NCI-H1092 treated with DMSO at 0.1 percent for 48 hours (cell line): ENCODE measurements at places on chromosomes 5 and 9.

- peak; percentile 56 for DNase-seq
These were observed 178.8 kb downstream of the SPOCK1 start for GRCh38 chr5:137320056-137321045.

DNA sequence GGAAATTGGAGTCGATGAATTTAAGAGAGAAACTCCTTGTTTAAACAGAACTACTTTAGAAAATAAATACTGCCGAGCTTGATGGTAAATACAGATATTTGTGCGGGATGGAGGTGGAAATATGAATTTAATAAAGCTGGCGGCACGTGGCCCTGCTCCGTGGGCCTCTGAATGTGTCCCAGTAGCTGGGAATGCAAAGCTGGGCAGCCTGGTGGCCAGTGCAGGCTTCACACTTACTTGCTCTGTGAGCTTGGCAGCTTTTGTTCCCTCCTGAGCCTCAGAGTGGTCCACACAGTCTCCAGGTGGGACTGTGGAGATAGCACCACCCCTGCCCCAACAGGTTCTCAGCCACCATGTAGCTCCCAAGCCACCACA lies 45.9 kb downstream of the BARX1 start:
- no peak for DNase-seq

DNA sequence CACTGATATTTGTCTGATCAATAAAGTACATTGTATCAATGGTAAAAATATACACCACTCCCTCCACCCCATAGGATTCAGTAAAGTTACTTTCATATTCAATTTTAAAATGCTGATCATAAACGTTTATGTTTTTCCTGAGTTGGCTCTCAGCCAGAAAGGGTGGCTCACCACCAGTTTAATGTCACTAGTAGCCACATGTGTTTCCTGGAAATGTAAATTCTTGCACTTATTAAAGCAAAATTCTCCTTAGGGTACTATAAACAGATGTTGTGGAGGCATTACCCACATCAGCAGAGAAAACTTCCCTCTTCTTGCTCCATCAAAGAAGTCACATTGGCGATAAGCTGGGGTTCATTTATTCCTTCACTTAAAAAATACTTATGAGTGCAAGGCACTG lies 210.3 kb downstream of the SREK1 start:
- DNase-seq: no peak

DNA sequence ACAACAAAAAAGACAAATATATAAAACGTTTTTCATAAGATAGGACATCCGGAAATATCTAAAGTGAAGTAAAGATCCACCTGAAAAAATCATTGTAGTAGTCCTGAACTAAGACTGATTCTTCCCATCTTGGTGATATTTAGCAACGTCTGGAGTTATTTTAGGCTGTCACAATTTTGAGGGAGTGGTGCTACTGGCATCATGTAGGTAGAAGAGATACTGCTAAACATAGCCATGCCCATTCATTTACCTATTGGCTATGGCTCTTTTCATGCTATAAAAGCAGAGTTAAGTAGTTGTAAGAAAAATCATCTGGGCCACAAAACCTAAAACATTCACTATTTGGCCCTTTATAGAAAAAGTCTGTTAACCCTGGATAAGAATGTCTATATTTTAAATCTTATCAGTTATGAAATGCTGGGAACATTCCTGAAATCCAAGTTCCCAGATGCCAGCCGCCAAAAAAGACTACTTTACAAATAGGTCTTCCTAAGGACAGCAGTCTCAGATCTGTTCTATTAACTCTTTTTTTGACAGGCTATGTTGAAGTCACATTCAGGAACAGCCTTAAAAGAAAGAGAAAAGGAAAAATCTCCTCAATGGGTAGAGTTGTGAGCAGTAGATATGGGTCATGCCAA lies 27.0 kb downstream of the RAPGEF6 start:
- no peak for DNase-seq

GRCh38 chr9:132622159-132622558 lies 39.8 kb downstream of the BARHL1 start:
- DNase-seq: peak; percentile 29
